ENCODE measurements at places on chromosomes 3 and 15.

DNA sequence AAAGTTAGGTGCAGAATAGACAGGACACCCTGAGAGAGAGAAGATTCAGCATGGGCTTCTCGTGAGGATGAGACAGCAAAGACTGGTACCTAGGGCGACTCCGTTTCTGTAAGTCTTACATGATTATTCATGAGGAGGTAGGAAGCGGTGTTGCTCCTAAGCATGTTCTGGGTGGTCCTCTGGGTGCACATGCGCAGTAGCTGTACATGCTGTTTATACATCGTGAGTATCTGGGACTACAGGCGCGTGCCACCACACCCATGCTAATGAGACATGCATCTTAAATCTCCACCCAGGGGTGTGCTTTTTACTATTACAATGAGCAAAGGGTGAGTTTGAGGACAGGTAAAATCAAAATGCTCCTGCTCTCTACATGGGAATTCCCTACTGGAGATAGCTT, 12.3 kb downstream of the ALPK3 start:
- DNase-seq = no peak

GRCh38 chr15:49530092-49530491, 90.5 kb downstream of the FAM227B start:
- no peak for DNase-seq

- no peak for DNase-seq
Measured at GRCh38 chr15:39357480-39358268, 223.2 kb upstream of the THBS1 start.

- no peak for DNase-seq
Measured at GRCh38 chr15:41779662-41780157, 5.4 kb downstream of the MAPKBP1 start.

- DNase-seq = no peak
Measured at GRCh38 chr3:65979162-65979561, 59.6 kb downstream of the MAGI1 start.

DNA sequence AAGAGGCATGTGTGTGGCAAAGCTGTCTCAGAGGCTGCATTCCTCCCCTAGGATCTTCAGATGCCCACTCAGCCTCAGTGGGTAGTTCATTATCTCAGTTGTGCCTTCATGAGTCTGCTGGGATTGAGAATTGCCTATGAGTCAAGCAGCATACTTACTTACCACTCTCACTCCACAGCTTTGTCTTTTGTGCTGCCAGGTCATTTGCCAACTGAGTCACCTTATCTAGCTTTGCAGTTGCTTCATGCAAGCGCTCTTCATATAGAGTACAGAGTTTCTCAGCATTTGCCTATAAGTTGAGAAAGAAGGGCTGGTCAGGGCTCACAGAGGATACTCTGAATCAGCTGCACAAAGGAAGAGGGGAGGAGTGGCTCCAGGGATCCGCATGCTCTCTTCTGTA, 89.5 kb downstream of the MYH15 start:
- no peak for DNase-seq

DNA sequence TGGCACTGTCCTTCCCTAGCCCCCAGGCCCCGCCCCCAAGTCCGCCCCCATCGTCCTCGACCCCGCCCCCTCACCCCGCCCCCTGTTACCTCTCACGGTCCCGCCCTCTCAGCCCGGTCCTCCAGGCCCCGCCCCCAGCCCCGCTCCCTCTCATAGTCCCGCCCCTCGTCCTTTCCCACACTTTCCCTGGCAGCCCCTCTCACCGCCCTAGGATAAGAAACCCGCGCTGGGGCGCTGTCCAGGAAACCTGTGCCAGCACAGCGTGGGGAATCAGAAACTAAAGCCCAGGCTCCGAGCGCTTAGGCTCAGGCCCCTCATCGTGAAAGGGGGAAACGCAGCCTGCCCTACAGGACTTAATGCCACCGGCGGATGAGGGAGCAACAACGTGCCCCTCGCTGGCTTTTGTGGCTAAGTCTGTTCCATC, 20.9 kb downstream of the TRPM1 start:
- DNase-seq = no peak

GRCh38 chr15:66737243-66738010, 35.4 kb downstream of the SMAD6 start:
- DNase-seq = no peak

DNA sequence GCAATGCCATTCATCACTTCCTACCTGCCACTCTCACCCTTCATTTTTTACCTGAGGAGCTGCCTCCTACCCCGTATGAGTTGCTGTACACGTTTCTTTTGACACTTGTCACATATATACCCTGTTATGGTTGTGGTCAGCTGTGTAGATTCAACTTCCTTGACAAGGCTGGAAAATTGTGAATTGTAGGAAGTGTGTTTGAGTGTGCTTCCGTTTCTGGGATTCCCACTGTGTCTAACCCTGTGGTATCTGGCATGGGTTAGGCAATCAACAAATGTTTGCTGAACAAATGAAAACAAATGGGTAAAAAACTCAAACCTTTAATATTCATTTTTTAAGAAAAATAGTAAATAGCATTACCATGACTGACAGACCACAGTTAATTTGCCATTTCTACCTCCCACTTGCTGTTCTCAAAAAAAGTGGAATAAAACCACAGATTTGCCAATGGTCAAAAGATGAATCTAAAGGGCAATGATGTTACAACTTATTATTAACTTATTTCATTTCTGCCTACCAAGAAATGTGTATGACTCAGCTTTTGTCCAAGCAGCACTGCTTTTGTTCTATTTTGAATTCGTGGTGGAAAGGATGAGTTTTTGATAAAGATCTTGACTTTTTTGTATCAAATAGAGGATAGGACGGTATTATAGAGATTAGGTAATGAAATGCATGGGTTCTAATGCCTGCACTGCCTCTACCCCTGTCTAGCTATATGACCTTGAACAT, 404.6 kb downstream of the LPP start:
- DNase-seq = no peak

DNA sequence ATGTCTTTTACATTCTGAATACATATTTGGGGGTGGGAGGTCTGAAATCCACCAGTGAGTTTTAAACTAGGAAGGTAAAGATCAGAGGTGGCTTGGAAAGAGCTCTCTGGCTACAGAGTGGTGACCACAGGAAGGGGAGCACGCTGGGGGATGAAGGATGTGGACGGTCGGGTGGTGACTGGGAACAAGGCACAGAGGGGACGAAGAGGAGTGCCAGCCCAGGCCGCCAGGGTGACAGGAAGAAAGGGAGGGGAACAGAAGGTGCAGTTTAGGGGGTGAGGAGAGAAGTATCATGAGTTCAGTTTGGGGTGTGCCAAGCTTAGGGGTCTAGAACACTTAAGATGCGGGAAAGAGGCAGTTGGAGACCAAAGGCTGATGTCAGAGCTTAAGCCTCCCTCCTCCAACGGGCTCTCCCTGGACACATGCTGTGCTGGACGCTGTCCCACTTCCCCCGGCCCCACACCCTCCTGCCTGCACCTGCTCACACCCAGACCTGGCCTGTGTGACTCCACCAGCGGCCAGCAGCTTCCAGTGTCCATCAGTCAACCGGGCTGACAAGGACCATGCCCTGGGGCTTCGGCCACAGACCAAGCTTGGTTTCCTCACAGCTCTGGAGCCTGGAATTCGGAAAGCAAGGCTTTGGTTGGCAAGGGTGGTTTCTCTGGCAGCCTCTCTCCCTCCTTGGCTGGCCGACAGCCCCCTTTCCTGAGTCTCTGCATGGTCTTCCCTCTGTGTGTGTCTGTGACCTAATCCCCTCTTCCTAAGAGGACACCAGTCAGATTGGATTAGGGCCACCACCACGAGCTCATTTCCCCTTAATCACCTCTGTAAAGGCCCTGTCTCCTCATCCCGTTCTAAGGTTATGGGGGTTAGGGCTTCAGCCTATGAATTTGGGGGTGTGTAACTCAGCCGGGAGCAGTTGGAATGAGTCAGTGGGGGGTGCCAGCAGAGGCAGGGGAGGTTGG, 120.4 kb upstream of the IQSEC1 start:
- DNase-seq = no peak

GRCh38 chr3:150236316-150237082, 171.6 kb upstream of the TSC22D2 start:
- no peak for DNase-seq

GRCh38 chr3:149717391-149718056, 34.8 kb downstream of the COMMD2 start:
- DNase-seq = no peak

DNA sequence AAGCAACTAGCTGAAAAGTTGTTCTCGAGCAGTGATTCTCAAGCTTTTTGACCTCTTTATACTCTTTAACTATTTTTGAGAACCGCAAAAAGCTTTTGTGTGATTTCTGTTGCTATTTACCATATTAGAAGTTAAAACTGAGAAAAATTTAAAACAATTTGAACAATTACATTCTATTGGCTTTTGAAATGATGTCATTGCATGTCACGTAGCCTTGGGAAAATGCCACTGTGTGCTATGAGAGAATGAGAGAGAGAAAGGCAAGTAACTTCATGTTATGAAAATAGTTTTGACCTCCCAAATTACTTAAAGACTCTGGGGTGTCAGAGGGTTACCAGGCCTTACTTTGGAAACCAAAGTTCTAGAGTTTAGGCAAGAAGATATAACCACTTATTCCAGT, 8.0 kb downstream of the USP13 start:
- no peak for DNase-seq

DNA sequence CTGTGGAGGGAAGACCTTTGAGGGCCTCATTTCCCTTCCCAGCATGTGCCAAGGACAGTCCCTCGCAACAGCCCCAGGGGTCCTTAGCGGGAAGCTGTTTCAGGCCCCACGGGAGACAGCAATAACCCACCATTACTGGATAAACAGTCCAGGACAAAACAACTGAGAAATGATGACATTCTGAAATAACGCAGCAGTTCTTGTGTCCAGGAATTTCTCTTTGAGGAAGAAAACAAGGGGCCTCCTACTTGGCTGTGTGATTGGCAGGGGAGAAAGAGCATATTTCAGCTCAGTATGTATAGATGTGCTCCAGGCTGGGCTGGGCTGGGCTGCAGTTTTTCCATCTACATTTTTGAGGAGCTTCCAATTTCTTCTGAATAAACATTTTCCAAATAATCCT, 82.2 kb upstream of the THBS1 start:
- no peak for DNase-seq

GRCh38 chr3:150168698-150169097, 198.0 kb upstream of the PFN2 start:
- DNase-seq = no peak

DNA sequence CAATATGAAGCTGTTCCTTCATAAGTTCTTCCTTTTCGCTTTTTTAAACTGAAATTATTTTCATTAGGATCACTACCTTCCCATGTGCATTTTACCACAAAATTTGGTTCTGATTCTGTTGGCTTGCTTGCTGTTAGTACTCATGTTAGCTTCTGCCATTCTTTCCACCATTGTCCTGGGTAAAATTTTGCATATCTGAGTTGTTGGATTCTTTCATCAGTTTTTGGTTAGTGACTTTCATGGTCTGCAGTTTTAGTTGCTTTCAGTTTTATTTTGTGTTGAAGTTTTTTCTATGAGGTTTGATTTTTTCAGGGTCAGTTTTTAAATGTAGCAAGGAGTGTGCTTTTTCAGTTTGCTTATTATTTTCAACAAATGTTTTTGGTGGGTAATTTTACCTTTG, 71.9 kb downstream of the SMAD3 start:
- no peak for DNase-seq

GRCh38 chr15:90623854-90624253, 93.3 kb upstream of the BLM start:
- DNase-seq = no peak

- no peak for DNase-seq
Measured at GRCh38 chr15:79311901-79312553, 1.1 kb downstream of the TMED3 start.

DNA sequence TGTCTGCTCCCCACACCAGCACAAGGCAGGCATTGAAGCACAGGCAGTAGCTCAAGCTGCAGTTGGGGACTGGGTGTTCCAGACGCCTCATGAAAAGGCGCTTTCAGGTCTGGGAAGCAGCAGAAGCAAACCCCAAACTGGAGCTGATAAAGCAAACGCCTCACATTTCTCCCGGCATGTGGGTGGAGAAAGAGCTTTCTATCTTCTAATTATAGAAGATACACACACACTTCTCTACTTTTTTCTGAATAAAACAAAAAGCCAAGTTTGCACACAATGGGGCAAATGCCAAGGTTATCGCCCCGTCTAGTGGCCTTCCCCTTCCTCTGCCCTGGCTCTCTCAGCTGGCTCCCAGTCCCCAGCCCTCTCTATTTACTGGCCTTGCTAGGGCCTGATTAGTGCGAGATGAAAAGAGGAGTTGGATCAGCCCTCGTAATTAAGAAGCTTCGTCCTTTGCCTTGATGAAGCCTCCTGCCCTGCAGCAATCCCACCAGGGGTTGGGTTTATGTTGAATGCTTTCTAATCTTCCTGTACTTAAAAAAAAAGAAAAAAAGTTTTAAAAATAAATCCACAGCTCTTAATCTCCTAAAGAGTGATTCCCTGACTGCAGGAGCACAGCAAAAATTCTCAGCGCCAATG, 120.2 kb downstream of the MEGF11 start:
- no peak for DNase-seq

- DNase-seq = no peak
Measured at GRCh38 chr15:72216079-72216478, 14.9 kb downstream of the PKM start.

DNA sequence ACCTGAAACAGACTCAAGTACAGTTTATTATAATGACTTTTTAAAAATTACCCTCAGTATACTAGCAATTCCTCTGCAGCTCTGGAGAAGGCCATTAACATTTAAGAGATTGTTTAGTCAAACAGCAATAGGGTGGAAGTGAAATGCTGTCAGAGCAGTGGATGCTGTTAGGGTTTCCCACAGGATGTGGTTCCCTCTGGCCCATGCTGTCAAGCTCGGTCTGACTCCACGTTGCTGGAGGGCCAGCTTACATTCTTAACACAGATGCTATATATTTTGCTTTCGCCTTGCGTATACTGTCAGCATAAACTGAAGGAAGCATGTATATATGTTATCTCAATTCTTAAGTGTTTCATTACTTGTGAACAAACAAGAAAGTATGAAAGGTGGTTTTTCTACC, 231.1 kb upstream of the COL8A1 start:
- no peak for DNase-seq

- DNase-seq = no peak
Measured at GRCh38 chr3:13794322-13794721, 85.5 kb downstream of the WNT7A start.

- DNase-seq = no peak
Measured at GRCh38 chr3:31581660-31582059, 48.9 kb downstream of the STT3B start.

DNA sequence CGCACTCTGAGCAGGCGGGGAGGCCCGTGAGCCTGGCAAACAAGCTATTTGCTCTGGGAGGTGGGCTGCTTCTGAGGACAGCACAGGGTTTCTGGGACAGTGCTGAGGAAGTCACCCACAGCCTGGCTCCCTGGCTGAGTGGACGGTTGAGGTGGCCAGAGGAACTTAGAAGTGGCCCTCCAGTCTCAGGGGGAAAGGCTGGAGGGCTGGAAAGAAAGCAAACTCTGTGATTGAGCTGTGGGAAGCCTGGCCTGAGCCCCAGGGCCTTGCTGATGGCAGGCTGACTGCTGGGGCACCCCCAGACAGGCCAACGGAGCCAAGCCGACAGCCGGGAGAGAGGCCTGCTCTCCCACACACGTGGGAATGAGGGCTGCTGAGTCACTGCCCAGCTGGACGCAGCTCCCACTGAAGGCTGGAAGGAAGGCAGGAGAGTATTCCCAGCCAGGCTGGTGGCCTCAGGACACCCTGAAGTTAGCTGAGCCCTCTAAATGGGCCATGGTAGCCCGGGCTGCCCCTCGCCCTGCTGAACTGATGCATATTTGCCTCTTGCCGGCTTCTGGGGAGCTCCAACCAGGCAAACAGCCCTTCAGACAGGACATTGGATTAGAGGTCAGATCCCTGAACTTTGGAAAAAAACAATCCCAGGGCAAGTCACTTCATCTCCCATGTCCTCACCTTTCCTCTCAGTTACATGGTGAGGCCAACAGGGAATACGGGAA, 98.0 kb upstream of the TLE3 start:
- no peak for DNase-seq

Measured in activated CD4-positive, alpha-beta T cell treated with anti-CD3 and anti-CD28 coated beads, Interleukin-2, amount 50 U/mL, for 24 hours (primary cell).